ENCODE measurements at places on chromosomes 1 and 21.
A peak's percentile ranks its signal among the peaks of the same experiment; 100 is the strongest.

GRCh38 chr1:36855699-36856494 lies 178.4 kb downstream of the GRIK3 start:
- DNase-seq = no peak

DNA sequence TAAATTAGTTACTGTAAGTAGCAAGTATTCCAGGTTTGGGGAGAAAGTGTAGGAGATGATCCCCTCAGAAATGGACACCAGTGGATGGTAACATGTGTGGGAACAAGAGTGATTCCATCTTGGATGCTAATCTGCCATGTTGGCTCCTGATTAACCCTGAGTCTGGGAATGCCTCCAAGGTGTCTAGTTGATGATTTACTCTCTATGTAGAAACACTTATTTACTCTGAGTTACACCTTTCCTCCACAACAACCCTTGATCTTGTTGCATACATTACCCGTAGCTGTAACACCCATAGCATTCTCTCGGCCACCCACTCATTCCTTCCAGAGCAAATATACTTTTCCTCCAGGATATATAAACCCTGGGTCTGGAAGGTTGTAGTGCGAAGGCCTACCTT lies 315.9 kb upstream of the GREM2 start:
- DNase-seq = no peak

DNA sequence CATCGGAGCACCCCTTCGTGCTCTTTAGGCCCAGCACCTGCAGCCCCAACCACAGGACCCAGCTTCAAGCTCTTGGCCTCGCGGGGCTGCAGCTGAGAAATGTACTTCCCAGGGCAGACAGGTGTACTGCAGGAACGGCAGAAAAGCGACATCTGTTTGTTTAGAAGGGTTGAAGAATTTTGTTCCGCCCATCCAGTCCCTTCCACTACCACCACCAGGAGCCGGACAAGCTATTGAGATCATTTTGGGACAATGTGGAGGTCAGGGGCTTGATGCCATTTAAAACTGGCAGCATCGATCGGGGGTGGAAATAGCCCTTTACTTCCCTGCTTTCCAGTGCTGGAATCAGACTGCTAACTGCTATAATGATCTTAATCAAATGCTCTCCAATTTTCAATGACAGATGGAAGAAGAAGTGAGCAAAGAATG lies 1.7 kb downstream of the SERTAD4 start:
- no peak for DNase-seq

GRCh38 chr1:101388904-101389546 lies 152.2 kb downstream of the S1PR1 start:
- DNase-seq = no peak

- peak; percentile 35 for DNase-seq
Measured at GRCh38 chr1:23019863-23020625, 776 bp downstream of the KDM1A start.

- no peak for DNase-seq
Measured at GRCh38 chr1:9670085-9670484, 18.6 kb downstream of the PIK3CD start.

DNA sequence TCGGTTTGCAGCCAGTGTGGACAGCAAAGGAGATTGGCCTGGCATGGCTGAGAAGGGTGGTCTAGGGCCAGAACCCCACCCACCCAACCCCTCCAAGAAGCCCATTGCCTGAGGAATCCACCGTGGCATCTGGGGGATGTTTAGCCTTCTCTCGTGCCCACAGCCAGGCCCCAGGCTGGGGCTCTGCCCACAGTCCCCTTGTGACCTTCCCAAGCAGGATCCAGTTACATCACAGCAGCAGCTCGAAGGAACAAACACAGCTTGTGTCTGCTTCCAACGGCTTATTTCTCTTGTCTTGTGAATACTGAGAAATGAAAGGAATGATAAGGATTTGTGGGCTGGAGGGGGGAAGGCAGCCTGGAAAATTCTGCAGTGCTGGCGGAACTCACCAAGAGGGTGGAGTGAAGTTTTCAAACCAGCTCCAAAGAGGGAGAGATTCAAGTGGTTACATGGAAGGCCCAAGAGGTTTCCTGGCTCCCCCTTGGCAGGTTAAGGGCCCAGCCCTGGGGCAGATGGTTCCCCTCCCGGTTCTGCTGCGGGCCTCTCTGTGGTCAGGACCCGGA lies 61.6 kb downstream of the DHRS3 start:
- peak; percentile 25 for DNase-seq

DNA sequence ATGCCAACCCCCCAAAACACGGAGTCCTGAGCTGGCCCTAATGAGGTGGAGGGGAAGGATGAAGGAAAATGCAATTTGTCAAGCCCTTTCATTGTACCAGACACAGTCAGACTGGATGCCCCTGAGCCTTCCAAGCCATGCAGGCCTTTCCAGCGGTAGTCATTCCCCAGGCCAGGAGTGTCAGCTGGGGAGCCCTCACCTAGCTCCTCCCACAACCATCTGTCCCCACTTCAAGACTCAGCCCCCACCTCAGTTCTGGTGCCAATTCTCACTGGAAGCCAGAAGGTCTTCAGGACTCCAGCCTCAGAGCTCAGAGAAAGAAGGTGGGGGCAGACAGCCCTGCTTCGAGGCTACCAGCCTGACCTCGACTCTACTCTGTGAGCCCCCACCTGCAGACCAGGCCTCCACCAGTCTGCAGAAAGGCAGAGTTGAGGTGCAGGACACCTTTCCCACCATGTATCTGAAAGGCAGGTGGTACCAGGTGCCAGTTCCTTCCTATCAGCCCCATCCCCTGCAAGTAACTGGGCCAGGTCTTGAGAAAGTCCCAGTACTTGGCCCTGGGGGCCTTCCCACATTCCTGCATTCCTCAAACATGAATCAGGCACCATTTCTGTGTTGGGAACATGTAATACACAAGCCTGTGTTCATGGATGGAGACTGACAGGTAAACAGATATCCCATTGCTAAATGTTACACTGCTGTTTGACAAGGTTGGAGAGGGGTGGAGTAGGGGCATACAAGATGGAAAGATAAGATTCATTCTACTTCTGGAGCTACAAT lies 180.6 kb upstream of the EDN2 start:
- no peak for DNase-seq

- DNase-seq = no peak
Measured at GRCh38 chr21:38788275-38788905, 17.3 kb upstream of the ETS2 start.

DNA sequence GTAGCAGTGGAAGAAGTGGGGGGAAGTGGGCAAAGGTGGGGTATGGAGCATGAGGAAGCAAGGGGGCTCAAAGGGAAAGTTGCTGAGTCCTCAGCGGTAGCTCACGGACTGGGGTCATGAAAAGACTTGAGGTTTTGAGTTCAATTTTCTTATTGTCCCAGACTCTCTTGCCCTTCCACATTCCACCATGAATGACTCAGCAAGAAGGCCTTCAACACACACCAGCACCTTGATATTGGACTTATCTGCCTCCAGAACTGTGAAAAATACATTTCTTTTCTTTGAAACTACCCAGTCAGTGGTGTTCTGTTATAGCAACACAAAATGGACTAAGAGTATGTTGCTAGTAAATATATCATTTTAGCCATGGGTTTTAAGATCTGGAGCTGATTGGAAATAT lies 17.3 kb upstream of the RHBDL2 start:
- no peak for DNase-seq
